Activated CD4-positive, CD25-positive, alpha-beta regulatory T cell treated with anti-CD3 and anti-CD28 coated beads, Interleukin-2, amount 50 U/mL, for 24 hours (primary cell): ENCODE measurements at places on chromosomes 5 and 9.
A peak's percentile ranks its signal among the peaks of the same experiment; 100 is the strongest.

GRCh38 chr5:73135021-73135420 is 14.6 kb downstream of the TMEM171 start:
- no peak for ATAC-seq

DNA sequence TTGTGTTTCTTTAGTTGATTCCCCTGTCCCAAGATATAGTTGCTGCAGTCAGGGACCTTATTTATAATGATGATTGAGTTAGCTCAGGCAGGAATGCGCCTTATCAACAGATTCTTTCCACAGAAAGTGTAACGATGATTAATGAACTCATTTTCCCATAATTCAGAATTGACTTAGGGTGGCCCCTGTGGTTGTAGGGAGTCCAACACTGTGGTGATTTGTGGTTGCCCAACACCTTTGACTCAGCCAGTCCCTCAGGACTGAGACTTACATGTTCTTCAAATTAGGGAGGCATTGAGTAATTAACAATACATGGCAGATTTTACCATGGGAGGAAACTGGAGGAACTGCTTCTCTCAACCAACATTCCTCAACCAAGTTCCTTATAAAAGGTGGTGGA is 221.9 kb downstream of the GABRG2 start:
- no peak for ATAC-seq

- ATAC-seq: no peak
These were observed 185.3 kb downstream of the SAXO1 start for GRCh38 chr9:18847576-18848275.

DNA sequence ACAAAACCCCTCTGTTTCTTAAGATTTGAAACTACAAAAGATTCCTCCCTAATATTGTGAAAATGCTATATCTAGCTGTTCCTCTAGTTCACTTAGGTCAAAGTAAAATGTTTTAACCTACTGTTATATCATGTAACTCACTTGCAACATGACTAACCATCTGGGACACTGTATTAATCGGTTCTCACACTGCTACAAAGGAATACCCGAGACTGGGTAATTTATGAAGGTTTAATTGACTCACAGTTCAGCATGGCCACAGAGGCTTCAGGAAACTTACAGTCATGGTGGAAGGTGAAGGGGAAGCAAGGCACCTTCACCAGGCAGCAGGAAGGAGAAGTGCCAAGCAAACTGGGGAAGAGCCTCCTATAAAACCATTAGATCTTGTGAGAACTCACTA is 34.7 kb downstream of the DIMT1 start:
- ATAC-seq: no peak

- no peak for ATAC-seq
These were observed 121.2 kb downstream of the GCNT1 start for GRCh38 chr9:76580188-76580587.

DNA sequence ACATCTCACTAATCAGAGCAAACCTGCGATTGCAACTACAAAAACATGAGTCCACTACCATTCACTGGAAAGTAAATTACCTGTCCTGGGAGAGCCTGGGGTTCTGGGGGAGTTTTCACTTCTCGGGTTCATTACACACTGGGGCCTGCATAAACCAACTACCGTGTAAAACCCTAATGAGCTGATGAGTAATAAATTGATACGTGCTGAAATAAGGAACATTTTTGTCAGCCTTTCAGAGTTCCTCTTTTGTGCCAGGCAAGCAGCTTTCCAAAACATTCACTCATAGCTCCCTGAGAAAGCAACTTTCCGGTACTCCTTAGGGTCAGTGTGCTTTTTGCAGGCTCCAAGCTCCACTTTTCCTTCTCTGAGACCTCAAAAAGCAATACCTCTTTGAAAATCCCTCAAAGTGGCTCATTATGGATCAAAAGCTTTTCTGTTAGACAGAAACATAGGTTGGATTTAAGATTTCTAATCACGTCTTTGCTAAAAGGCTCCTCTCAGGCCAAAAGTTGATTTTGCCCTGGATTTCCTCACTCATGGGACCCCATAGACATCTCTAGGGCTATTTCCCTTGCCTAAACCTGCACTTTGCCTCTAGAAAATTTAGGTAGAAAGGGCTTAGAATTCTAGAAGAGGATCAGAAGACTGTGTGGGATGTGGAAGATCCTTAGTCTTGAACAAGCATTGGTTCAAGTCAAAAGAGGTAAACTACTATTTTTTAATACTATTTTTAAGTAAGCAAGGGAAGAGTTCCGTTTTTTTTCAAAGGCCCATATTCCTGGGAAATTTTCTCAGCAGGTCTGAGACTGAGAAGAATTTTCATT is 74.8 kb downstream of the ST8SIA4 start:
- peak; percentile 68 for ATAC-seq

DNA sequence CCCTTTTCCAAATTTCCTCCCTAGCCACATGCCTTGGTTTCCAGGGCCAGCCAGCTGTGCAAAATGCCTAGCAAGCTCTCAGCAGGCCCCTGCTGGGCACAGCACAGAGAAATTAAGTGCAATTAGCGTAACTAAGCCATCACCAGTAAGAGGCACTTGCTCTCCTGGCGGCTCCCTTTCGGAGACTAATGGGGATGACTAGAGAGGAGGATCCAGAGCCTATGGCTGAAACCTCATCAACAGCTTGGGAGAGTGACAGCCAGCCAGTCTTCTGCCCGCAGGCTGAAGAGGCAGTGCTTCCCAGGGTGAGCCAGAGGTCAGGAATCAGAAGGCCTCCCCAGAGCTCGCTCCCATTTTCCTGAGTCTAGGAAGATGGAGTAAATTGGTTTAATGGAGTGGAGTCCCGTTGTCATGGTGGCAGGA is 108.4 kb downstream of the KCNIP1 start:
- no peak for ATAC-seq

DNA sequence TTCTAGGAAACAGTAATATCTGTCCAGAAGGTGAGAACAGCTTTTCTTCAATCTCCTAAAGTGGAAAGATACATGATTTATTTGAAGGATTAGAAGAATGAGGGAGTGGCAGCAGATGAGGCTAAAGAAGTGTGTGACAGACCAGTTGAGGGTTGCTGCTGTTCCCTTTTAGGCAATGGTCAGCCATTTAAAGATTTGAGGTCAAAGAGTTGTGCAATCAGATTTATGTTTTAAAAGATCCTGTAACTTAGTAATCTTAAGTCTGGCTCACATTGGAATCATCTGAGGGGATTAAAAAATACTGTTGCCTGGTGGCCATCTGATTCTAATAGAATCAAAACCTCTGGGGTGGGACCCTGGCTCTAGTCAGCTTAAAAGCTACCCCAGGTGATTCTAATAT is 4.3 kb upstream of the SGCD start:
- no peak for ATAC-seq

DNA sequence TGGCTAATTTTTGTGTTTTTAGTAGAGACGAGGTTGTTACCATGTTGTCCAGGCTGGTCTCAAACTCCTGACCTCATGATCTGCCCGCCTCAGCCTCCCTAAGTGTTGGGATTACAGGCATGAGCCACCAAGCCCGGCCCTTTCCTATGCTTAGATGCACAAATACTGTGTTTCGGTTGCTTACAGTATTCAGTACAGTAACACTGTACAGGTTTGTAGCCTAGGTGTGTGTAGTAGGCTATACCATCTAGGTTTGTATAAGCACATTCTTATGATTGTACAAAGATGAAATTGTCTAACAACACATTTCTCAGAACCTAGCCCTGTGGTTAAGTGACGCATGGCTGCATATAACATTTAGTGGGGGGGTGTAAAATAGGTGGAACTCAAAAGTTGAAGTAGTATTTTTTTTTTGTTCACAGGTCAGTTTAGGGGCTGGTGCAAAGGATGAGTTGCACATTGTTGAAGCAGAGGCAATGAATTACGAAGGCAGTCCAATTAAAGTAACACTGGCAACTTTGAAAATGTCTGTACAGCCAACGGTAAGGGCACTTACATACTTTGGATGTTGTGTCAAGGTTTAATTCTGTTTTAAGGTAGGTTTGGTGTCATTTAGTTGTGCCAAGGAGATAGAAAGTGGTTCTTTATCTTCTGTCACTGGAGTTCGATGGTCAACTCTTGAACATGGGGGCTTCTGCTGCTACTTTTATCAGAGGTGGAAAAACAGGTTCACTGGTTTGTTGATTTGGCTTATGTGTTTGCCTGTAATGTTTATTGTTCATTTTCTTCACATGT is 3.4 kb downstream of the NPM1 start:
- peak; percentile 21 for ATAC-seq

DNA sequence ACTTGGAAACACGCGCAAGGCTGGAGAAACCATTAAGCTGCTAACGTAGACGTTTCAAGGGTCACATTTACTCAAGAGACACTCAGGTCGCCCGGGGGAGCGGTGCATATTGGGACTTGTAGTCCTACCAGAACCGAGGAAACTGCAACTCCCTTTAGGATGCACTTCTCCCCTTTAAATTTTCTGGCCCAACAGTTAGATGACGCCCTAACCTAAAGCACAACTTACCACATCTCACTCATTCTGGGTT is 384 bp upstream of the DMXL1 start:
- ATAC-seq: peak; percentile 58

GRCh38 chr9:121766081-121766683 is 114.7 kb downstream of the DAB2IP start:
- ATAC-seq: no peak

- ATAC-seq: no peak
These were observed 843 bp downstream of the BSPRY start for GRCh38 chr9:113350107-113350661.

DNA sequence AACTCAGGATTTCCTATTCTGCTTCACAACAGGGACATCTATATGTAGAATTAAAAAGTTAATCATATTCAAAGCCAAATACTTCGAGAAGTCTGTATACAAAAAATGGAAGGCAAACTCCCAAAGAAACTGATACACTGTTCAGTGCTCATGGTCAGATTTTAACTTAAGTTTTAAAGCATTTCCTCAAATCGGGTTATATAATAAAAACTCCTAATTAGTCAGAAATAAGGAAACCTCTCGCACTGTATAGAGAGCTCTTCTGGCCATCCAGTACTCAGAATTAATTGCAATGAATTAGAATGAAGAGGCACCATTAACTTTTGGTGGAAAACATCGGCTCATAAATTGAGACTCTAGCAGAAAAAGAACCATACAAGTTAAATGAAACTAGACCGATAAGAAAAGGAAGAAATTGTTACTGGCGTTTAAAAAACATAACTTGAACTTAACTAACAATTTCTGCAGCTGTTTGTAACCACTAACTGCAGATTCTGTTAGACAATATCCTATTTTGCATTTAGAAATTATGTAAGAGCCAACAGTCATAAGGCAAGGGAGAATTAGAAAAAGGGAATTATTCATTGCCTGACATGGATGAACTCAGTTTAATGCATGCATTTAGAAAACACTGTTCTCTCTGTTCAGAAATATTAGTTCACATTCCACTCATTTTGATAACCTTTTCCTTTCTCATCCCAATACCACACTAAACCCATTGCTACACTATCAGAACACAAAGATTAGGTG is 96.6 kb downstream of the FNBP1 start:
- no peak for ATAC-seq

- no peak for ATAC-seq
These were observed 1083.0 kb downstream of the CDH9 start for GRCh38 chr5:25955337-25955736.

- no peak for ATAC-seq
These were observed 1.2 kb upstream of the MEGF9 start for GRCh38 chr9:120715389-120715924.
